ENCODE measurements at places on chromosomes 2 and 18.

- DNase-seq, result no peak
Measured at GRCh38 chr2:231717281-231718171, 9.2 kb downstream of the PTMA start.

DNA sequence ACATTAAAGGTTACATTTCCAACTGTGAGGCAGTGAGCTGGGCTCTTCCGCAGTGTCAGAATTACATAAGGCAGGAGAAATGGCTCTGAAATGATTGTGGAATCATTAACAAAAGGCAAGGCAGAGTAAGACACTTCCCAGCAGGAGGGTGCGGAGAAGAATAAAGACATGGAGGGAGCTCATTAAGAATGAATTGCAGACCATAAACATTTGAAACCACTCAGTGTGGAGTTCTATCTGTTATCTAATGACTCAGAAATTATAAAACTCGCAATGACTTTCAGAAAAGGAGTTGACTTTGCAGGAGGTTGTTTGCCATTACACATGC lies 77.0 kb downstream of the SMIM21 start:
- no peak for DNase-seq

DNA sequence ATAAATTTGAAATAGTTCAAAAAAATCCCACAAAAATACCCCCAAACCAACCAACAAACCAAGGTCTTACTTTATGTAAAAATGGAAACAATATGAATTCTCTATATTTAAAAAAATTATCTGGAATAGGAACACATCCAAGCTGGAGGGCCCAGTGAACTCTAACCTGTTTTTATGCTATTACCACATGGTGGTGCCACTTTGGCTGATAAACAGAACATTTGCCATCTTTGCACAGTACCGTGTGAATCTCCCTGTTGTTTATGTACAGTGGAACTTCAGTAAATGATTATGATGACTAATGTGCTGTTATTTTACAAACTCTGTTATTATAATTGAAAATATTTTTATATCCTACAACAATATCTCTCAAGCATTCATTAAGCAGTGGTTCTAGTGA lies 145.3 kb upstream of the SMAD7 start:
- DNase-seq, result no peak

- no peak for DNase-seq
Measured at GRCh38 chr2:123468071-123468470, 557.0 kb upstream of the CNTNAP5 start.

- DNase-seq, result no peak
Measured at GRCh38 chr2:36544638-36545338, 53.2 kb downstream of the FEZ2 start.

DNA sequence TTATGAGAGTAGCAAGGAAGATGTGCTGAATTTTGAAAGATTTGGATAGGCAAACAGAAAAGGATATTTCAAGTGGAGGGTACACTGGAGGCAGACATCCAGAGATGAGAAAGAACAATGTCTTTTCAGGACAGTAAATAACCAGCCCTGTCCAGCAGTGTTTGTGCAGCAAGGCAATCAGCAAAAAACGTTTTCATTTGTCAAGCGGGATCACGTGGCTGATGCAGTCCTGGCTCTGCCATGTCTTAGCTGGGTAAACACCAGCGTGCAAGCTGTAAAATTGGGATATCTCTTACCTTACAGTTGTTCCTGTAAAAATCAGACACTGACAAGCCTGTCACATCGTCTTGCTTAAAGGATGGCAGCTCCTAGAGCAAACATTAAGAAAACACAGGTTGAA lies 67.8 kb downstream of the CWC22 start:
- DNase-seq, result no peak

DNA sequence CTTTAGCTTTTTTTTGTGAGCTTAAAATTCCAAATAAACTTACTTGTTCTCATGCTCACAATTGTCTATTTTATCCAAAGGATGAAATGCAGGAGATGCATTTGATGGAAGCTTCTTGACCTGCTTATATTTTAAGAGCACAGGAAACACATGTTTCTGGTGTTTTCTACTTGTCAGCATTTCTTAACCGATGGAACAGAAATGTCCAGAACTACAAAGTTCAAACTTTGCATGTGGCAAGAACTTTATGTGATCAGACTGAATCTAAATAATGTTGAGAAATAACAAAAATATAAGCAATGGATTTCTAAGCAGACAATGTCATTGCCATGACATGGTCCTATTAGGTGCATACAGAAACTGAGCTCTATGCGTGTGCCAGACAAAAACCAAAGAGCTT lies 9.9 kb upstream of the CTLA4 start:
- DNase-seq, result no peak

GRCh38 chr2:218323526-218324472 lies 31.5 kb upstream of the TMBIM1 start:
- peak; percentile 55 for DNase-seq

DNA sequence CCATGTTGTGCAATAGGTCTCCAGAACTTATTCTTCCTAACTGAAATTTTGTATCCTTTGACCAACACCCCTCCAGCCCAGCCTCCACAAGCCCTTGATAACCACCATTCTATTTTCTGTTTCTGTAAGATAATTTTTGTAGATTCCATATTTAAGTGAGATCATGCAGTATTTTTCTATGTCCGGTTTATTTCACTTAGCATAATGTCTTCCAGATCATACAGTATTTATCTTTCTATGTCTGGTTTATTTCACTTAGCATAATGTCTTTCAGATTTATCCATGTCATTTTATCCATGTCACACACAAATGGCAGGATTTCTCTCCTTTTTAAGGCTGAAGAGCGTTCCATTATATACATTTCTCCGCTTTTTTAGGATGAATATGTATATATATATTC lies 24.4 kb upstream of the ONECUT2 start:
- DNase-seq, result no peak

GRCh38 chr18:9563331-9563730 lies 51.0 kb downstream of the PPP4R1 start:
- DNase-seq, result no peak

DNA sequence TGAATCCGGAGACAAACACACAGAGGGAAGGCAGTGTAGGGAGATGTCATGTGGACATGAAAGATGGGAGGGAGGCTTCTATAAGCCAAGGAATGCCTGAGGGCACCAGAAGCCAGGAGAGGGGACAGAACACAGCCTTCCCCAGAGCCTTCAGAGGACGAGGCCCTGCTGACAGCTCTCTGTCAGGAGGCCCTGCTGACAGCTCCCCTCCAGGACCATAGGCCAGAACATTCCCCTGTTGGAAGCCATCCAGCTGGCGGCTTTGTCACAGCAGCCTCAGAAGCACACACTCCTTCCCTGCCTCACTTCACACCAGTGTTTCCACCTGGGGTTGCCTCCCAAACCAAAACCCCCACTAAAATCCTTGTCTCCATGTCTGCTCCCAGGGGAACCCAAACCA lies 171.3 kb upstream of the ID2 start:
- no peak for DNase-seq

GRCh38 chr2:219522111-219523030 lies 8.1 kb downstream of the ASIC4 start:
- DNase-seq, result no peak

DNA sequence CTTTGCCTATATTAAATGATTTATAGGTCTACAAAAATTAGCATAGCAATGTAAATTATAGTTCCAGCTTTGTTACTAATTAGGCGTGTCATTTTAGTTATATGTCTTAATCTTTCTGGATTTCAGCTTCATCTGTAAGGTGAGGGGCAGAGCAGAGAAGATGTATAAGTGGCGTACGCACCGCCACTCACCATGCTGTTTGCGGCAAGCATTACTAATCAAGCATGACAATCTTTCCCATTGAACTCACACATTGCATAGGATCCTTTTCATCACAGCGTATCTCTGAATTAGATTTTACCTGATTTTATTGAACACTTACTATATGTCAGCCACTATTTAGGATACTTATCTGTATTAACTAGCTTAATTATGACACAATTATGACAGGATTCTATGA lies 183.6 kb upstream of the DLGAP1 start:
- no peak for DNase-seq

DNA sequence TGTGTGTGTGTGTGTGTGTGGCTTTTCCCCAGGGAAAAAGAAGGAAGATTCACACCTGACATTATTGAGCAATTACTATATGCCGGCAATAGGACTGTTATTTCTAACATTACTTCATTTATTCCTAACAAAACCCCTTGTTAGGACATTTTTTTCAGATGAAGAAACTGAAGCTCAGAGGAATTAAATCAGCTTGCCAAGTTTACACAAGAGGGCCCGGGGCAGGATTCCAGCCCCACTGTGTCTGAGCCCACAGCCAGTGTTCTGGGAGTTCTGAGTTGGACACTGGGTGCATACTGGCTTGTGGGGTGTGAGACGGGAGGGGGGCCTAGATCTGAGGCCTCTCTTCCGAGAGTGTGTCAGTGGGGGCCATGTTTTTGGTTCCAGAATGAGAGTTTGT lies 9.9 kb downstream of the TOGARAM2 start:
- no peak for DNase-seq

DNA sequence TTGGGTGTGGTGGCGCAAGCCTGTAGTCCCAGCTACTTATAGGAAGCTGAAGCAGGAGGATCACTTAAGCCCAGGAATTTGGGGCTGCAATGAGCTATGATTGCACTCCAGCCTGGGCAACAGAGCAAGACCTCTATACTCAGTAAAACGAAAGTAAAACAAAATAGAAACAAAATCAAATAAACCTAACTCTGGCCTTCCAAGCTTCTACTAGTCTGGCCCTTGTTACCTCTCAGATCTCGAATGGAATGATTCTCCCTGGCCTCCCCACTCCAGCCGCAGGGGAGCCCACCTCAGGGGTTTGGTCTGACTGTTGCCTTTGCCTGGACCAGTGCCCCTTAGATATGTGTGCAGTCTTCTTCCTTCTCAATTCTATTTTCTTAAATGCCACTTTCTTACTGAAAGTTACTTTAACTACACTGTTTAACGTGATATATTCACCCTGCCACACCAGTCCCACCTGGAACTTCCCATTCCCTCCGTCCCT lies 160.0 kb upstream of the GCFC2 start:
- DNase-seq, result no peak

DNA sequence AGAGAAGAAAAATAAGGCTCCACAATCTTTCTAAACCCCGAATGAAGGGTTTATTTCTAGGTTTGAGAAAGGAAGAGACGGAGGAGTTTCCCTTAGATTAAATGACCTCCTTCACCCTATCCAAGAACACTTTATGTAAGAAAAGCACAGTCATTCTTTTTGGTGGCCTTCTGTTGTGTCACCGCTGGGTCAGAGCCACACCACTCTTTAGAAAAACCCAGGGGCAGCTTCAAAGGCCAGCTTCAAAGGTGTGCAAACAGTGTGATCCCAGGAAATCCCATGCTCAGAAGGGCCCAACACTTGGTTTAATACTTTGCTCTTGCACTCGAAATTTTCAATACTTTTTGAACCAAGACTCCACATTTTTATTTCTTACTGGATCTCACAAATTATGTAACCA lies 7.1 kb downstream of the ST8SIA3 start:
- DNase-seq, result no peak

DNA sequence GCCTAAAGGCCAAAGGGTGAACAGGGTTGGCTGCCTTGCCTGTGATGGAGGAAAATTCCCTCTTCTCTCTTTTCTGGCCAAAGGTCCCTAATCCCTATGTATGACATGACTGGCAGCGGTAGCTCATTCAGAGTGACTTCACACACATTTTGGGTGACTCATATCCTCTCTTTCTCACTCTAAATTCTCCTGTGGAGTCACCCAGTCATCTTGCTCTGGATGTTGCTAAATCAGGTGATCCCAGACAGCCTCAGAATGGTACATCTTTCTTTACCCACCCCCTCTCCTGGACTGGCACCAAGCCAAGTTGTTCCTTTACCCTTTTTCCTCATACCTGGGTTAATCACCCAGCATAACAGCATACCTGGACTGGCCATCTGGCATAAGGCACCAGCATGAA lies 77.2 kb downstream of the NEURL3 start:
- no peak for DNase-seq

- DNase-seq, result no peak
Measured at GRCh38 chr18:46268671-46269070, 164.5 kb downstream of the HAUS1 start.

DNA sequence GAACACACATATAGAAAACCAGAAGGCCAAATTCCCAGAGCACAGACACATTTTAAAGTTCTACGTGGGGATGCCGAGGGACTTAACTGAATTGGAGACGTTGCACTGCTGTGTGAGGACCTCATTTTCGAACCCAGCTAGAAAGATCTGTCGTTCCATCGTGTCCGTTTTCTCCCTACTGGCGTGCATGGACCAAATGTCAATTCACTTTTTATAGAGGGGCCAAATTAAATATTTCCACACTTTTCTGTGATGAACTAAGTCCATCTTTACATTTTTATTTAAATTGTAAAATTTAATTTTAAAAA lies 692 bp upstream of the TSHZ1 start:
- no peak for DNase-seq

DNA sequence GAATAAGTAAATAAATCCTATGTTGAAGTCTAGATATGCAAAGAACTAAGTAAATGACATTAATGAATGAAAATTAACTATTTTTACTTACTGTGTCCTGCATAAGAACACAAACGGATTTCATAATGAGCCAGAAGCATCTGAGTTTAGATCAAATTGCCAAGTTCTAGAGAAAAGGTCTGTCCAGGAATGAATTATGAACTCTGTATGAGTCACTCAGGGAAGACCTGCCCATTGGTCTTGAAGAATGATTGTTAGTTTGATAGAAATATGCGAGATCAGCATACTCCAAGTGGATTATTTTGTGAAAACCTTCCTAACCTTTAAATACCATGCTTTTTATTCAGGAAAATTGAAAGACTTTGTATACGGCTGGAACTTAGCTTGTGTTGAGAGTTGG lies 189.5 kb downstream of the DOK6 start:
- no peak for DNase-seq

GRCh38 chr2:155377931-155378444 lies 679.5 kb downstream of the KCNJ3 start:
- no peak for DNase-seq

- DNase-seq, result no peak
Measured at GRCh38 chr2:241656190-241656741, 18.8 kb downstream of the ATG4B start.

DNA sequence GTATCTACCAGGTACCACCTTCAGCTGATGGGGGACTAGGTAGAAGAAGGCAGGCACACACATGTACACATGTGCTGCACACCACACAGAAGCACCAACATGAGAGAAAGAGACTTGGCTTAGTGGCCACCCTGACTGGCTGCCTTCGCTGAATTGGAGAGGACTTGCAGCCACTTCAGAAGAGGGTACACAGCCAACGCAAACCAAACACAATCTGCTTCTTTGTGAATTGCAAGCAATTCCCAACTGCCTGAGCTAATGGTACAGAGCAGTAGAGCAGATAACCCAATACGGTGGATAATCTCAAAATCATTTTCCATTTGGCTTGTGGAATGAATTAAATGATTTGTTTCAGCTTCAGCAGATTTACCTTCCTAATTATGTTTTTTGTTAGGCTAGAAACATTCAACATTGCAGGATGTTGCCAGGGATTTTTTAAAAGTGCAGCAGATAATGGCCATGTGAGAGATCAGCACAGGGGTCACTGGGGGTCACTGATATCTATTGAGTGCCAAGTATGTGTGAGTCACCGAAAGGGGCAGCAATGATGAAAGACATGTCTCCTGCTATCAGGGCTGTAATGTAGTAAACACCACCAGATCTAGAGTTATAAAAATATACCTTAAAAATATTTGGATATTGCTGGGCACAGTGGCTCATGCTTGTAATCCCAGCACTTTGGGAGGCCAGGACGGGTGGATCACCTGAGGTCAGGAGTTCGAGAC lies 652.6 kb downstream of the BCL11A start:
- DNase-seq, result no peak

GRCh38 chr2:67900826-67901225 lies 162.0 kb downstream of the C1D start:
- no peak for DNase-seq

Data from Peyer's patch (tissue), 4 donors.